ENCODE measurements at places on chromosomes 6 and 20.

DNA sequence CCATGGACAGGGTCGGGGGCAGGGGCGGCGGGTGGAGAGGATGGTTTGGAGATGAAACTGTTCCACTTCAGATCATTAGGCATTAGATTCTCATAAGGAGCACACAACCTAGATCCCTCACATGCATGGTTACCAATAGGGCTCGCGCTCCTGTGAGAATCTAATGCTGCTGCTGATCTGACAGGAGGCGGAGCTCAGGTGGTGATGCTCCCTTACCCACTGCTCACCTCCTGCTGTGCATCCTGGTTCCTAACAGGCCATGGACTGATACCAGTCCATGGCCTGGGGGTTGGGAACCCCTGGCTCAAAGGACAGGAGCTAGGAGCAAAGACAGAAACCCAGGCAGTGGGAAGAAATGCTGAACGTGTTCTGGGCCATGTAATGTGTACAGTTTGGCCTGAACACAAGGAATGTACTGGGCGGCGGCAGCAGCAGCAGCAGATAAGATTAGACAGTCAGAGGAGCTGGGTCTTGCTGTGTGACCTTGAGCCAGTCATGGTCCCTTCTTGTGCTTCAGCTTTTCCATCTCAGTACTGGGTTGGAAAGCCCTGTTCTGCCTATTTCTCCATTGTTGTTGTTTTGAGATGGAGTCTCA is 4.7 kb upstream of the SPAG4 start:
- no peak for DNase-seq

- no peak for DNase-seq
Measured at GRCh38 chr20:4088766-4089165, 73.4 kb upstream of the RNF24 start.

DNA sequence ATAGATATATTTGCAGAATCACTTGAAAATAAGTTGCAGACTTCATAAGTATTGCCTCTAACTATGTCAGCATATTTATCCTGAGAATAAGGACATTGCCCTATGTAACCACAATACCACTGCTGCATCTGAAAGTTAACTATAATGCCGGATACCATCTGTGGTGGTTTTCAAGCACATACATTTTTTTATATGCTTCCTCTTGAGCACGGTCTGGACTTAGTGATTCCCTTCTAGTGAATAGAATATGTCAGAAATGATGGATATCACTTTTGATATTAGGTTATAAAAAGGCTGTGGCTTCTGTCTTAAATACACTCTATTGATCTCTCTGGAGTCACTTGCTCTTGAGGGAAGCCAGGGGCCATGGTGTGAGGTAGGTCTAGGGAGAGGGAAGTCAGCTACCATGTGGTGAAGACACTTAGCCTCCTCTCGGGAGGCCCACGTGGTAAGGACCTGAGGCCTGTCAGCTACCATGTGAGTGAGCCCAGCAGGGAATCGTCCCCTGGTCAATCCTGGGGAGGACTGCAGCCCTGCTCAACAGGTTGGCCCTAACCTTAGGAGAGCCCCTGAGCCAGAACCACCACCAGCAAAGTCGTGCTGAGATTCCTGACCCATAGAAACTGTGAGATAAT is 57.5 kb downstream of the CCDC170 start:
- DNase-seq: no peak

DNA sequence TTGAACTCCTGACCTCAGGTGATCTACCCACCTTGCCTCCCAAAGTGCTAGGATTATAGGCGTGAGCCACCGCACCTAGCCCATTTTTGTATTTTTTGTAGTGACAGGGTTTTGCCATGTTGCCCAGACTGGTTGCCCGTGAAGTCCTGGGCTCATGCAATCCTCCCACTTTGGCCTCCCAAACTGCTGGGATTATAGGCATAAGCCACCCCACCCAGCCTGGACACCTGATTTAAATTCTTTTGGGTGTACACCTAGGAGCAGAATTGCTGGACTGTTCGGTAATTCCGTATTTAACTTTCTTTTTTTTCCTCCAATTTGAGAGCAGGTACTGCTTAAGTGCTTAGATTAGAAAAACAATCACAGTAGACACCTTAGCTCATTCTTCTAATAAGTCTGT is 5.6 kb upstream of the NRM start:
- no peak for DNase-seq

DNA sequence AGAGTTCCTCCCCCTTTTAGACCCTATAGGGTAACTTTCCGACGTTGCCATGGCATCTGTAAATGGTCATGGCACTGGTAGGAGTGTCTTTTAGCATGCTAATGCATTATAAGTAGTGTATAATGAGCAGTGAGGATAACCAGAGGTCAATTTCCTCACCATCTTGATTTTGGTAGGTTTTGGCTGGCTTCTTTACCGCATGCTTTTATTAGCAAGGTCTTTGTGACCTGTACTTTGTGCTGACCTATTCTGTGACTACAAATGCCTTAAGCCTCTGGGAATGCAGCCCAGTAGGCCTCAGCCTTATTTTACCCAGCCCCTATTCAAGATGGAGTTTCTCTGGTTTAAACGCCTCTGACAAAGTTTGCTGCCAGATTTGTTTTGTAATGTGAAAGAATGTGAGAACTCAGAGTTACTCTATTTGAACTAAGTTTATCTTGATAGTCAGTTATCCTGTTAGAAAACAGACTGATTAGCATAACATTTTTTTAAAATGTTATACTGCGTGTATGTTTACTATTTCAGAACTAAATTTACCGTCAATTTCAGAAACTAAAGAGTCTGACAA is 111.3 kb upstream of the PRSS16 start:
- DNase-seq: no peak

- no peak for DNase-seq
Measured at GRCh38 chr6:34524499-34524898, 31.6 kb downstream of the SPDEF start.

- no peak for DNase-seq
Measured at GRCh38 chr20:58374027-58374850, 14.8 kb upstream of the VAPB start.

- DNase-seq: no peak
Measured at GRCh38 chr20:32429343-32429742, 71.2 kb downstream of the ASXL1 start.

DNA sequence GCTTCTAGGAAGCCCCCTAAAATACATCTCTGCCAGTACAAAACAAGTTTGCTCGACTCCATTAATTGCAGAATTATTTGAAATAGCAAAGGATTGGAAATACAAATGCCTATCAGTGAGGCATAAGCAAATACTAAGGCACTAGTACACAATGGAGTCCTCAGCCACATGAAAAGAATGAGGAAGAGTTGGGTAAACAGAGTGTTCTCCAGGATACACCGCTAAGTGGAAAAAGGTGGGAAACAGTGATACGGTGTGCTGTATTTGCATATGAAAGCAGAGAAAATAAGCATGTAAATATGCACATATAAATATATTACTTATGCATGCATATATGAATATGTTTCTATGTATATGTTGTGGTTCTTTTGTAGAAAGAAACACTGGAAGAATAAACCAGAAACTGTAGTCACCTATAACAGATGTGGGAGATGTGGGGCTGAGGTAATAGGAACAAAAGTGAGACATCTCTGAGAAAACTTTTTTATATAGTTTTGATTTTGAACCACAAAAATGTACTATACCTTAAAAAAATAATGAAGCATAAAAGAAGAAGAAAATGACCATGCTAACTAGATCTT is 143.4 kb upstream of the MYLIP start:
- no peak for DNase-seq

DNA sequence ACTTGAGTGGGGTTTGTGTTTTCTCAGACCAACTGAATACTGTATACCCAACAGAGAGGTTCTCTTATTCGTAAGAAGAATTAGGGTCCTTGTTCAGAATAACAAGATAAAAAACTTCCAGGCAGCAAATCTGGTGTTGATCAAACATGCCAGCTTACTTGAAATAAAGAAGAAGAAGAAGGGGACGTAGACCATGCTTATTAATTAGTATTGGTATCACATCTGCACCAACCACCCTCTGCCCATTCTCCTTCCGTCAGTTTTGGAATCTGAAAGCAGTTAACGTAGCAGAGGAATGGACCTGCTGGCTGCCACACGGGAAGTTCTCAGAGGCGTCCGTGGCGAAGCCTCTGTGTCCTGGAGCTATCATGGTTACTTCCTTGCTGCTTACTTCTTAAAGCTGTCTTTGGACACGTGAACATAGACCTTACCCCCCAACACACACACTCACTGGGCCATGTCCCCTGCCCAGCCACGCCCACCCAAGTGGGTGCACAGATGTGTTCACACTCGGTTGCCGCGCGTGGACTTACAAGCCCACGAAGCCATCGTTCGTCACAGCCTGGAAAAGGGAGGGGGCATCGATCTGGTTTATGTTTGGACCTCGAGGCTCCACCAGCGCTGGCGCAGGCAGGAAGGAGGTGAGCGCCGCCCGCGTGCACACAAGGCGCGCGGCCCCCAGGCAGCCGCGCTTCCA is 4.1 kb upstream of the DLL1 start:
- no peak for DNase-seq

DNA sequence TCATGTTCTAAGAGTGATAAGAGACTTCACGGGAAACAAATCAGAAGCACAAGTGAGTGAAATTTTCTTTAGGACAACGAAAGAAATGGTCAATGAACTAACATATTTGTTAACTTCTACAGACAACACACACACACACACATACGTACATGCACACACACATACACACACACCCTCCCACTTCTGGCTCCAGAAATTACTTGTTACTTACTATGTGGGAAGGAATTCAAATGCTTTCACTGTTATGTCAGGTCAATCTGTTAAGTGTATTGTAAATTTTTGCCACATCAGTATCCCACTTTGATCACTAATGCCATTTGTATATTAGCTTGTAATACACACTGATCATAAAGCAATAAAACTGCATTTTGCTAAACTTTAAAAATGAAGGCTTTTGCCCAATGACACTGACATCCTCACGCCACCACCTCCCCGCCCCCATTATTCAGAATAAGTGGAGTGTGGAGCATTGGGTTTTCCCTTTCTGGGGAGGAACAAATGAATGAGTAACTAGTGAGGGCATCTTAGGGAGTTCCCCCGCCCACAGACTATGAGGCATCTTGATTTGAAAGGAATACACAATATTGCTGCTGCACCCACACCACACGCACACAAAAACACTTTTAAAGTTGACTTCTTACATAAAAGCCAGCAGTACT is 76.2 kb downstream of the ATXN1 start:
- peak; percentile 70 for DNase-seq

- DNase-seq: no peak
Measured at GRCh38 chr6:146335336-146335735, 208.3 kb upstream of the RAB32 start.
